ENCODE measurements at places on chromosomes 16 and 17.

DNA sequence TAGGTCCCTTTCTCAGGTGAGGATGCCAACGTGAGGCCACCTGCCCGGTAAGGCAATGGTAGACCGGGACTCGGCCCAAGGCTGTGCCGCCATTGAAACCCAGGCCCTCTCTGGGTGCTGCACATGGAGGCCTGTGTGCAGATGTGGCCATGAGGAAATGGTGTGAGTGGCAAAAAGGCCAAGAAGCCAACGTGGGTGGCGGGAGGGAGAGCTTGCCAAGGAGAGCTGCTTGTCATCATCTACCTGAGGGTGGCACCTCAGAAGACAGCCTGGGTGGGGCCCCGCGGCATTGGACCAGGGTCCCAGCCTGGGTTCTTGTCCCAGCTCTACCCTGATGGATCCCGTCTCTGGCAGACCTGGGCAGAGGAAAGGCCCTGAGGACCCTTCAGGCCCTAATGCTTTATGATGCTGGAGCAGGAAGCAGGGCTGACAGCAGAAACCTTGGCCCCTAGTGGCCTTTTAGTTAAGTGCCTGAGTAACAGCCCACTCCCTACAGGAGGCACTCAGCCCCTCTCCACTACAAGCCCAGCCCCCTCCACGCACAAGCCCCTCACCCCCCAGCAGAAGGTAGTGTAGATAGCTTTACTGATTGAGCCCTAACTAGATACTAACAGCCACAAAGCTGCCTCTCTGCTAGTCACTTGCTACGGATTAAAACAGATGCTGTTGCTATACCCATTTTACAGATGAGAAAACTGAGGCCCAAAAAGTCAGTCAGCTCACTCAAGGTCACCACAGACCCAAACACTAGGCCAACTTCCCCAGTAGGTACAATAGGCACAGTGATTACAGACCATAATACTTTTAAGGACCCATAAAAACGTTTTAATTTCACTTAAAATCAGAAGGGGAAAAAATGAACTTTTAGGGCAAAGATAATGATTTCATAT is 26.2 kb upstream of the KIFC3 start:
- DNase-seq, result no peak

GRCh38 chr16:2501946-2502895 is 11.5 kb upstream of the ATP6V0C start:
- no peak for DNase-seq

DNA sequence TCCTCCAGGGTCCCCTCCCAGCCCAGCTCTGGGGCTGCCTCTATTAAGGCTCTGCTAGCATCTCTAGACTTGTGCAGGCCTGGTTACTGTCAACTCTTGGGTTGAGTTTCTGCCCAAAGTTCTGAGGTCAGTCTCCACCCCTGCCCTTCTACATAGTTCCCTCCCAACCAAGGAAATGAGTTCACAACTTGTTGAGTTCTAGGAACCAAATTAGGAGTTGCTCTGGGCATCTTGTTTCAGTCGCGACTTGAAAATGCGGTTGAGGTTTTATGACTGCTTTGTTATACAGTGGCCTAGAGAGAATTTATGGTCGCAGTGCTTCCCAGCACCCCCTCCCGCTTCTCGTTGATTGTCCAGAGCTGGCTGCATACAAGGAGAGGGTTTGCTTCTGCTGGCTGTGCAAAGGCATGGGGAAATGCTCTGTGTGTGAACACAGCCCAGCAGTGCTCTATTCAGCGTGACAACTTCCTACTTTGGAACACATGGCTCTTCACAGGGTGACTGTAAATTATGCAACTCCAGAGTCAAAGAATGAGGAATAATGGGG is 20.2 kb downstream of the GNAO1 start:
- no peak for DNase-seq

DNA sequence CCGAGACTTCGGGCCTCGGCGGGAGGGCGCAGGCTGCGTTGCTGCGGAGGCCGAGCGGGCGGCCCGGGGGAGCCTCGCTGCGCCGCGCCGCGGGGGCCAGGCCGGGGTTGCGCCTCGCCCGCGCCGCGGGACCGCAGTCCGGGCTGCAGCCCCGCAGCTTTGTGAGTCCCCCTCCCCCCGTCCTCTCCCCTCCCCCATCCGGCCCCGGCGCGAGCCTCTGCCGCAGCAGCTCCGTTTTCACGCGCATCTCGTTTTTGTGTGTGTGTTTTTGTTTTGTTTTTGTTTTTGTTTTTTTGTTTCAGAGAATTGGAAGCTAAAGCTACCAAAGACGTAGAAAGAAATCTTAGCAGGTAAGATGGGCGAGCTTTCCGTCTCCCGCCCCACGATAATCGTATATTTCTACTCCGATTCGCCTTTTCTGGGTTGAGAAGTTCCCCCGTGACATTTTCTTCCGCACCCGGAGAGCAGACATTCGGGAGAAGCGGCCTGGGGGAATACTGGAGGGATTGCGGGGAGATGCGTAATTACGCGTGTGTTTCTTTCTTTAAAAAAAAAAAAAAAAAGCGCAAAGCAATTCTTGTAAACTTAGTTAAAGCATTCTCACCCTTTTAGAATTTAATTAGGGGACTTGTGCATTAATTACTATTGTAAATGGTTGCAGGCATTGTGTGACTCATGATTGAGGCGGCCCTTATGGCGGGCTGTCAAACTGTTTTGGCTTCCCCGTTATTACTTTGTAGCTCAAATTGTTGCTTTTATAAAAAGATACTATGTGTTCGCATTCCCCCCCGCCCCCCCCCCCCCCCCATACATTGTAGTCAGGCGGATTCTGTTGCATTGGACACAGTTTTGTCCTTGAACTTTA is 732 bp downstream of the TNRC6A start:
- DNase-seq, result peak; percentile 41

DNA sequence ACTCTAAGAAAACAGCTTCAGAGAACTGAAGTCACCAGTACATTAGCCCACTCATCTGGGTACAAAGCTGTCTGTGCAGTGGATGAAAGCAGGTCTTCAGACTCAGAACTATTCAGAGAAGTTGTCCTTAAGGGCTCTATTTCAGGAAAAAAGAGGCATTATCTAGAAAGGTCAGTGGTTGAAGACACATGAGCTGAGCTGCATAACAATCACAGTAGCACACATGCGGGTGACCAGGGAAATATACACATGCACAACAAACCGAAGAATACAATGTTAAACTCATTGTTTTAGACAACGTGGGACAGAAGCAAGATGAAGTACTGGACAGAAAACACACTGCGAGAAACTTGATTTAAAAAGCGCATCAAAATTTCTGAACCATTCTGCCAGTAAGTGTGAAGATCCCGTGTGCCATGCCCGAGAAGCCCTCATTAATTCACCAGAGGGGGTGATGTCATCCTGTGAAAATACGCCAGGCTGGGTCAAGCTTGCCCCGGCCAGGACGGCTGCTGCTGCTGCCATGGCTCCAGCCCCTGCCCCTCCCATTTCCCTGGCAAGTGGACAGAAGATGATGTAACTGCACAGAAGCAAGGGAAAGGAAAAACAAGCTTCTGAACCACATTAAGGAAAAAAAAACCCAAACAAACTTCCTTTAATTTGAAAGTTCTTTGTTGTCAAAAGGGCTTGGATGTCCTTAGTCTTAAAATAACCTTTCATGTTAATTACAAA is 10.1 kb downstream of the DYNC1LI2 start:
- no peak for DNase-seq

GRCh38 chr17:82231312-82231561 is 2.4 kb downstream of the SLC16A3 start:
- no peak for DNase-seq

DNA sequence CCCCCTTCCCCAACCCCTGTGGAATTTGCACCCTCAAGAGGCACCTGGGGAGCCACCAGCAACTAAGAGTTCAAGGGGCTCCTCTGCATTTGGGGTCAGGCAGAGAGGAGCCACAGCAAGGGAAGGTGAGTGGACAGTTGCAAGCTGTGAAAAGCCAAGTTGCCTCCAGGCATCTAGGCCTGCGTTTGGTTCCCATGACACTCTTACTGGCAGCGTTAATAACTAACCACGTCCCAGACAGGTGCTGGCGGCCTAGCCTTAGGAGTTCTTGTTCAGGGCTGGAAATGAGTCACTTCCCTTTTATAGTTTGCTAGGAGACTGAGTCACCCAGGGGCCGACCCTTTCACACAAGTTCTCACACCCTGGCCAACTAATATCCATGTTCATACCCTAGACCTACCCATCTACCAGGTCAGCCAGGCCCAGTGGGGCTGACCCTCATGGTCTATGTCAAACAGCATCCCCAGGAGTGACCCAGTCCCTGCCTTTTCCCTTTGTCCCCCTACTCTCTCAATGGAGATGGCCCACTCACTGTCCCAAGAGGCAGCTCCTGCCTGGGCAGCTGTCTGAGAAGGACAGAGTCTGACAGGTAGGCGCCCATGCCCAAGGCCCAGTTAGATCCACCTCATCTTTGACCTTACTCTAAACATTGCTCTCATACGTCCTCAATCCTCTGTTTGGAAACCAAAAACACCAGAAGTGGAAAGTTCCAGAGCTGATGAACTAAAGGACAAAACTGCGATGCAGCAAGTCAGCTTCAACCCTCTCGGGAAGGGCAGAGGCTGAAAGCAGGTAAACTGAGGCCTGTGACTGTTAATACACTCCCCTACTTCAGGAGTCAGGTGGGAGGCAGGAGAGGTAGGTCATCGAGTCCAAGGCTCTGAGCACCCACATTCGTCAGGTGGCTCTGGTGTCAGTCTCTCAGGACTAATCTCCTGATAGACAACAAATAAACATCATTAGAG is 300.6 kb downstream of the SOX9 start:
- DNase-seq, result no peak

DNA sequence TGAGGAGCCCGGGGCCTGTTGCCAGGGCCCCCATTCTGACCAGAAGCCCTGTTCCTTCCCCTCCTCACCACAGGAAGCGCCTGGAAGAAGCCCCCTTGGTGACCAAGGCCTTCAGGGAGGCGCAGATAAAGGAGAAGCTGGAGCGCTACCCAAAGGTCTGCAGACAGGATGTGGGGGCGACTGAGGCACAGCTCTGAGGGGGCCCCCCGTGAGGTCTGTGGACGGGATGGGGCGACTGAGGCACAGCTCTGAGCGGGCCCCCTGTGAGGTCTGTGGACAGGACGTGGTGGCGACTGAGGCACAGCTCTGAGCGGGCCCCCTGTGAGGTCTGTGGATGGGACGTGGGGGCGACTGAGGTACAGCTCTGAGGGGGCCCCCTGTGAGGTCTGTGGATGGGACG is 13.3 kb downstream of the CENPX start:
- DNase-seq, result no peak

GRCh38 chr17:980406-981291 is 1.1 kb upstream of the NXN start:
- DNase-seq, result peak; percentile 72

GRCh38 chr17:57940231-57940630 is 15.0 kb downstream of the CUEDC1 start:
- no peak for DNase-seq

DNA sequence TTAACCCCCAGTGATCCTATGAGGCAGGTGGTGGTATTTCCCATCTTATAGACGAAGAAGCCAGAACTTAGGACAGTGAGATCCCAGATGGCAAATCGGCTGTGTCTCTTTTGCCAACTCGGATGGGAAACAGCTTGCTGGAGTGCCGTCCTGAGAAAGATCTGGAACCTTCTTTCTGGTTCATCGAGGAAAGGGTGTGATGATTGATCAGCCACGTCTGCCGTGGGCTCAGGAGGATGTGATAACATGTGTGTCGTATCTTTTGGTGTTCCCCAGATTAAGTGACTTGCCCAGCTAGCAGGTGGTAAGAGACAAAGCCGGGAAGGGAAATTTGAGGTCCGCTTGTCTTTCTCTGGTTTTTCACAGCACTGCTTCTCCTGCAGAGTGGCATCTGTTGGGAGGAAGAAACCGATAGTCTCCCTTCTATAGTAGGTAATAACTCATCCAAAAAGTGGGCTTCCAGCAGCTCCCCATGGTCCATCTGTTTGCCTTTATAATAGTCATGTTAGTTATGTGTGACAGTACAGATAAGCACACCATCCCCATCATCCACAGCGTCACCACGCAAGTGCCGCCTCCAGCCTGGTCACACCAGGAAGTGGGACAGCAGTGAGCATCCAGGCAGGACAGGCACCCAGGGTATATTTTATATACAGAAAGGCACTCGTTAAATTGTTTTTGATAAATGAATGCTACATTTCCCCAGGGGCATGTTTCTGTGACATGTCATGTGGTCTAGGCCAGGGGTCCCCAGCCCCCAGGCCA is 175.5 kb downstream of the KATNIP start:
- no peak for DNase-seq

- DNase-seq, result no peak
These were observed 71.5 kb downstream of the SEC14L1 start for GRCh38 chr17:77212081-77212832.

DNA sequence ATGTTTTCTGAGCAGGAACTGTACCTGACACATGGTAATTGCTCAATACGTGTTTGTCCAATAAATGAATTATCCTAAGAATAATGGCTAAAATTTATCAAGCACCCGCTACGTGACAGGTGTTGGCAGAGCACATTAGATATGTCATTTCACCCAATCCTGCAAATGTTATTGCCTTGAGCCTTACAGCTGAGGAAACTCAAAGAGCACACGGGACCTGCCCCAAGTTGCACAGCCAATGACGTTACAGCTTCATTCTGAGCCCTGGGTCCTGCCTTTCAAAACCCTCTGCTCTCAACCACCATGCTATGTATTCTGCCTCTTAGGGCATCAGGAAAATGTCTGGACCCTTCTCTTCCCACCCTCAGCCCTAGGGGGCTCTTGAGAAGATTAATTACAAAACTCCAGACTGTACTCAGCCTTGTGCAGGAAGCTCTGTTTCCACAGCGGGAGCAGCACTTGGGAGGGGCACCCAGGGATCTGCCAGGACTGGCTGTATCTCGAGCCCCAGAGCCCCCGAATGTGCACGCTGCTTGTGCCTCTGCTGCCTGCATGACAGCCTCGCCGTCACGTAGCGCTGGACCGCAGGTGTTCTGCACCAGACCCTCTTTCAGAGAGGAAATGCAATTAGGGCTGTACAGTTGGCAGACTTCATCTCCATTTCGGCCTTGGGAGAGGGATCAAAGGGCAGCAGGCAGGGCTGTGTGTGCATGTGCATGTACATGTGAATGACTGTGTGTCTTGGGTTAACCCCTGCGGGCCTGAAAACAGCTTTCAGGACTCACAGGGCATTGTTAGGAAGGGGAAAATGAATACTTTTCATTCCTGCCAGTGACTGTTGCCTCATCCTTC is 71.6 kb downstream of the GPR139 start:
- no peak for DNase-seq

- DNase-seq, result no peak
These were observed 228.8 kb downstream of the CEP112 start for GRCh38 chr17:65963179-65963578.

GRCh38 chr17:49910858-49911204 is 58.2 kb upstream of the DLX4 start:
- no peak for DNase-seq

All from activated T-cell treated with anti-CD3 and anti-CD28 coated beads, Interleukin-2, amount 50 U/mL, for 1 hour (primary cell).